ENCODE measurements at places on chromosomes 5 and 9. TPM values are rescaled to one million over a fixed set of nuclear protein-coding genes. Genes with fewer than 3 reads are reported as not detected.
A peak's percentile ranks its signal among the peaks of the same experiment; 100 is the strongest.

GRCh38 chr5:179269781-179270543 is 75.3 kb downstream of the ADAMTS2 start:
- DNase-seq: peak; percentile 29

GRCh38 chr9:18396102-18396728 is 77.7 kb upstream of the ADAMTSL1 start:
- no peak for DNase-seq

DNA sequence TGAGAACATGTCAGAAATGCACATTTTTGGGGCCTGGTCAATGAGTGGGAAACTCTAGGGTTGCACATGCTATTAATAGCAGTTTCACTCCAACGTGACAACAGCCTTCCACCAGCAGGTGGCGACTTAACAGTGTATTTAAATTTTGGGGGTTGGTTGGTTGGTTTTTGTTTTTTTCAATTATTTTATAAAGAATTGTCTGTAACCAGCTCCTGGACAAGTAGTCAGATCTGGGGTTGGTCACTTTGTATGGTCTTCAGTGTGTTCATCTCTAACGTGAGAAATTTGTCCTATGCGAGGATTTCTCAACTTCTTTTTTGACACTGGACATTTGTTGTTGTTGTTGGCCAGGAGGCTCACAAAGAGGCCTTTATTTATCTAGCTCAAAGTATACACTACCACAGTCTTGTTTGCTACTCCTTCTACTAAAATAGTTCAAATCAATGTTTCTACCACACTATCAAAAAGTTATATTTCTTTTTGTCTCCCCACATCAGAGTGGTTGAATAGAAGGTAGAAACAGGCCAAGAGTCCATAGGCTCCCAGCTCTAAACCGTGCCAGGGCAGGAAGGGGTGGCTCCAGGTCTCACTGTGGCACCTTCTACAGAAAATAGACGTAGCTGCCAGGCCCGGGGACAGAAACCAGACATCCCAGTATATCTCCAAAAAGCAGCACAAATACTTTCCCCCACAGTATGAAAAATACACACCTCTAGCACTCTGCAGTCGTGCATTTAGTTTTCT is 110.4 kb downstream of the TRPM6 start:
- peak; percentile 67 for DNase-seq

GRCh38 chr5:5316334-5316733 is 106.1 kb upstream of the ICE1 start:
- DNase-seq: no peak

DNA sequence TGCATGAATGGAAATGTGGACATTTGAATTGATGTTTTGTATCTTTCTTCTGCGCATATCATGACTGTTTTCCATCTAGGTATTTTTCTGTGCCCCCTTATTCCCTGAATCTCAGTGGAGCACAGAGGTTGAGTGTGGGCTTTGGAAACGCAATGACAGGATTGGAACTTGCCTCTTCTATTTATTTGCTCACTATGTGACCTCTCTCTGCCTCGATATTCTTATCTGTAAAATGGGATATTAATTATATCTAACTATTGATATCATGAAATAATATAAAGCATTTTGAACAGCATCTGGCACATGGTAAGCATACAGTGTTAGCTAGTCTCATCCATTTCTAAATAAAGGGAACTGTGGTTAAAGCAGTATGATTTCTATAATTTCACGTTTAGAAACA is 26.0 kb downstream of the HABP4 start:
- DNase-seq: no peak

DNA sequence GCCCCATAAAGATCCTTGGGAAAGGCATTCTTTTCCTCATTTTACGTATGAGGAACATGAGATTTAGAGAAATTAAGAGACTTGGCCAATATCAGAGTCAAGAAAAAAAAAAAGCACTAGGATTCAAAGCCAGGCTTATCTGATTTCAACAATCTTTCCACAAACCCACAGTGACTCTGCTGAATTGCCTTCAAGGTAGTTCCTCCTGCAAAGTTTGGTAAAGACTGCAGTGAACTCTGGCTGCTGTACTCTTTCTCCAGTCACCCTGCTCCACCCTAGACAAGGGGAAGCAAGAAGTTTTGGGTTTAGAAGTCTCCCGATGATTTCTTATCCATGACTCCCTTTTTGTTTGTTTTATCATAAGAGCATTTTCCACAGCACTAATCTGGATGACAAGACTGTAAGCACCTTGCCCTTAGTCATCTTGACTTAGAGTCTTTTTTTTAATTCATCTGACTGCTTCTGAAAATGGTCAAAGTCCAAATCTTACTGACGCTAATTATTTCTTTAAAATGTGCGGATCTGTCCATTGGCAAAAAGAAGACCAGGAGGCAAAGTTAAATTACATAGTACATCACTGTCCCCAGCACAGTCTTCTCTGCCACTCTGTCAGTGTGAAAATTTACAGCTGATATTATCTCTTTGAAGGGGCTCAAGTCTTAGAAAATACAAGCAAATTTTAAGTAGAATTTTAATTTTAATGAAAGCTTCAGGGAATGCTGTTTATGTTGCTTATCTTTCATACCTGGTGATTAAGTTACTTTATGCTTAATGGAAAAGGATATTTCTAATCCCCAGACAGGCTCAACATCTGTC is 180.1 kb downstream of the TTLL11 start:
- no peak for DNase-seq

DNA sequence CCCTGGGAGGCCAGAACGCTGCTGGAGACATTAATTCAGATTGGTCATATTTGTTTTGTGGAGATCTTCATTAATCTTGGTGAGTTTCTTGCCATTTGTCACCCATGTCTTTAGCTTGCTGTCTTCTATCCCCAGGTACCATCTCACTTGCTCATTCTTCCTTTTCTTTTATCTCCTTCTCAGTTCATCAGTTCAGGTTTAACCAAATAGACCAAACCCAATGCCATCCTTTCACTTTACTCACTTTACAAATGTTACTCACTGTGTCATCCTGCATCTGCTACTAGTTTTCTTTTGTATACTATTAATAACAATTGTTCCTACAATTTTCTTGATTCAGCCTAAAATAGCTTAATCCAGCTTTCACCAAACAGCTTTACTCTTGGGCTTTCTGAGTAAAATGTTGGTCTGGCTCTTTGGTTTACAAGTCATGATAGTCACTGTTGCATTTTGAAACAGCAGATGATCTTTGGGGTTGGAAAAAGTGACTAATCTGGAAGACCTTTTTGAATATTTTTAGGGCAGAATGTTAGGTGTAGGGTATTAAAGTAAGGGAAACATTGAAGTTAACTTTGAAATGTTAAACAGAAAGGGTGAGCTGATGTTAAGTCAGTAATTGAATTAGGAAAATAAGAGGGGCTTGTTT is 246.9 kb downstream of the ZSWIM6 start:
- DNase-seq: no peak

GRCh38 chr9:18888290-18888689 is 144.7 kb downstream of the SAXO1 start:
- DNase-seq: no peak

DNA sequence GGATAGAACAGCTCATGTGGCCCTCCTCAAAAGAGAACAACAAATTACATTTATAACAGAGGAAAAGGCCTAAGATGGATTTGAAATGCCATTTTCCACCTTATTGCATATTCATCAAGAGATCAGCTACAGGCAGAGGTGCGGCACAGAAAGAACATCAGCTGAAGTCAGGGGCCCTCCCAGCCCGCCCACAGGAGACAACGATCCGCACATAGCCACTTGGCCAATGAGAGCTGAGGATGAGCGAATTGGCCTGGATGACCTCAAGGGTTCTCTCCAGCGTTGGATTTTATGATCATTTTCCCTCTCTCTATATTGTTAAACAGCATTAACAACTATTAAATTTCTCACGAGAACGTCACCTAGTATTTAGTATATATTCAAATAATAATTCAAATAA is 97.6 kb downstream of the GNAQ start:
- no peak for DNase-seq

GRCh38 chr9:131724683-131725082 is 15.2 kb downstream of the RAPGEF1 start:
- no peak for DNase-seq

GRCh38 chr5:149679876-149680809 is 50.0 kb upstream of the PPARGC1B start:
- DNase-seq: no peak

- DNase-seq: no peak
These were observed 3.5 kb downstream of the LAMC3 start for GRCh38 chr9:131012396-131012917.

- DNase-seq: no peak
These were observed 28.0 kb upstream of the POMT1 start for GRCh38 chr9:131474711-131475110.

- no peak for DNase-seq
These were observed 41.9 kb upstream of the RNF38 start for GRCh38 chr9:36441966-36442365.

DNA sequence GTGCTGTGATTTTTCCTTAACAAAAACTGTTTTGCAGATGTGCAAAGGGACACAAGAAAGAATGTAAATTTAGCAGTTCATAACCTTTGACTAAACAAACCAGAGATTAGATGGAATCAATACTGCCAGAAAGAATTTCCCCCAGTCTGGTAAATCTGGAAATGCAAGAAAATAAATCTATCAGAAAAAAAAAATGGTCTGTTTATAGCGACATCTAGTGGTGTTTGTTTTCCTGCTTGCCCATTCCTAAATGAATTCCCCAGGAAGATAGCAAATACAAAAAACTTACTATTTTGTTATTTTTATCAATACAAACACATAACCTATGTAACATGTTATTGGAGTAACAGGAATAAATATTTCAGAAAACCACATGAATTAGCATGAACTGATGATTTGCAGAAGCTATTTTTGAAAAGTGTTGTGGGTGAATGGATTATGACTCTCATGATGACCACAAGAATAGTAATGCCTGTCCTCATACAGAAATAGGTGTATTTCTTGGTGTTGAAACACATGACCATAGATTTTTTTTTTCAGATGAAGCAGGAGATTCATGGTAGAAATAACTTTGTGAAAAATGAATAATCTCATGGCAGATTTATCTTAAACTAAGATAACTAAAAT is 1703.8 kb downstream of the MAT2B start:
- peak; percentile 56 for DNase-seq

DNA sequence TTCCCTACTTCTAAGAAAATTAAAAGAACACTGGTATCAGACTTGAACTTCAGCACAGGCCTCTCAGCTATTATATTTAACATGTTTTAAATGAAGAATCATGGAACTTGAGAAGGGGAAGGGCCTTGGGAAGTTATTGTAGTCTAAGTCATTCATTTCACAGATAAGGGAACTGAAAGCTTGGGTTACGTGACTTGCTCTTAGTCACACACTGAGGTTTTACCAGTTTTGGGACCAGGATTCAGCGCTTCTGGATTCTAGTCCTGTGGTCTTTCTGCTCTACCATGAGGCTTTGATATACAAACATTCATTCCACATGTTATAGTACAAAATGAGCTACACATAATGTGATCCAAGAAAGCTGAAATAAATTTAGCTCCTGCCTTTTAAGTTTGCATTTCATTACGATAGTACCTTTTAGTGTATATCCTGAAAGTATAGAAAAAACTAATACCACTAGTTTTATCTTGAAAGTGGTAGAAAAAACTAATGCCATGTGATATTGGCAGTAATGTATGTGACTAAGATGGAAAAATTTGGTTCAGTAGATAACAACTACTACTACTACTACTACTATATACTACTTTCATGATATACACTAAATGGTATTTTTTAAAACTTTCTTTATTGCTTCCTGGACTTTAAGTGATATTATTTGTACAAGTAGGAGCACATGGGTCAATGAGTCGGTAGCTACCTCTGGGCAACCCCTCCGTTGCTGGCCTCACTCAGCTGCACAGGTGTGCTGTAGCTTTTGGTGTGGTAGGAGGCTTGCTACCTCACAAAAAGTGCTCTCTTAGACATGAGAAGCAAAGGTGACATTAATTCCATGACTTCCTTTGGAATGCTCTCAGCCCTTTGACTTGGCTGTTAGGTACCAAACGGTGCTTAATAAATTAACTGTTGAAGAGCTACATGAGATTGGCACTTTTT is 40.7 kb downstream of the F2RL2 start:
- no peak for DNase-seq

GRCh38 chr5:88495810-88496209 is 227.2 kb upstream of the TMEM161B start:
- no peak for DNase-seq

GRCh38 chr9:121671612-121672155 is 20.2 kb downstream of the DAB2IP start:
- no peak for DNase-seq

DNA sequence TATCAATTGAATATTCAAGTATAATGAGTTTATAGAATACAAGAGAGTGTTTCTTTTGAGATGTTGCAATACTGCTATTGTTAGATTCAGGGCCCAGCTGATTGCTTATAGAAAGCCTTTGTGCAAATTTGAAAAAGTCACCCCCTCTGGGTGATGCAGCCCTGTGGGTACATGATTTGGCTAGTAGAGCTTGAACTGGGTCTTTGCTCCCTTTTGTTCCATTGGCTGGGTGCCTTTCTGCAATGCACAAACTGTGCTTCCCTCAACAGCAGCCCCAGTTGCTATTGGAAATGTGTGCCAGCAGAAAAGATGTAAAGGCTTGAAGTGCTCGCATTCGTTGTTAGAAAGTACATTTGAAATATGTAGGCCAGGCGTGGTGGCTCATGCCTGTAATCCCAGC is 61.8 kb upstream of the CEMIP2 start:
- DNase-seq: no peak

DNA sequence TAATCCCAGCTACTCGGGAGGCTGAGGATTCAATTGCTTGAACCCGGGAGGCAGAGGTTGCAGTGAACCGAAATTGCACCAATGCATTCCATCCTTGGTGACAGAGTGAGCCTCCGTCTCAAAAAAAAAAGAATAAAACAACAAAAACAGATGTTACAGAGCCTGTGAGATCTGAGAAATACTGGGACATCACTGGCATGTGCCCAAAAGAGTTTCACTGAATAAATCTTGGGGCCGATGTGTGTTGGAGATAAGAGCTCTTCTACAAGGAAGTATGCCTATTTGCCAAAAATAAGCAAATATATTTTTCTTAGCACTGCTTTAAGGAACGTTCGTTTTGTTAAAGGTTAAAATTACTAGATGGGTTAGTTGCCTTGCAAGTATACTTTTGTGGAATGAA is 55.1 kb downstream of the KIAA1958 start:
- no peak for DNase-seq

The SHROOM1 gene
- 7.8 TPM for polyA plus RNA-seq

The NUTM2G gene
- not detected for polyA plus RNA-seq

The SOHLH1 gene
- polyA plus RNA-seq: not detected

The NACC2 gene
- polyA plus RNA-seq: 7.1 TPM

The OR1N1 gene
- polyA plus RNA-seq: not detected

The CAMLG gene
- 47.0 TPM for polyA plus RNA-seq

The RORB gene
- polyA plus RNA-seq: 0.11 TPM

The ANKH gene
- polyA plus RNA-seq: 19.0 TPM

The GABRP gene
- polyA plus RNA-seq: 3.4 TPM

The ZNF169 gene
- 1.6 TPM for polyA plus RNA-seq

Measured in kidney (tissue), 22 donors.